ENCODE measurements at places on chromosomes 1 and 21. TPM values are rescaled to one million over a fixed set of nuclear protein-coding genes. Genes with fewer than 3 reads are reported as not detected.

DNA sequence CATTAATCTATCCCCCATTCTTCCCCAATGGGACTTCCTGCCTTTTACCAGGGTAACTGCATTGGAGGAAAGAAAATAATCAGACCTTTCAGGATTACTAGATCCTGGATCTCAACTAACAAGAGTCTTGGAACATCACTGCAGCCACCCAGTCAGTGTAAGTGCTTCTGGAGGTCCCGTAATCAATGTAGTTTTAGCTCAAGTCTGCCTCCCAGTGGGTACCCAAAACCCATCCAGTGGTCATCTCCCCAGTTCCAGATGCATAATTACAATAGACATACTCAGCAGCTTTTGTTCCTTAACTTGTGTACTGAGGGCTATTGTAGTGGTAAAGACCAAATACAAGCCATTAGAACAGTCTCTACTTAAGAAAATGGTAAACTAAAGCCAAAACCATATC, 319.1 kb downstream of the GPATCH2 start:
- no peak for DNase-seq

GRCh38 chr21:41325138-41325912, 8.7 kb downstream of the FAM3B start:
- DNase-seq: no peak

The IL23R gene
- not detected for total RNA-seq

The MAP3K21 gene
- 0.51 TPM for total RNA-seq
